ENCODE measurements at places on chromosomes 4 and X.

DNA sequence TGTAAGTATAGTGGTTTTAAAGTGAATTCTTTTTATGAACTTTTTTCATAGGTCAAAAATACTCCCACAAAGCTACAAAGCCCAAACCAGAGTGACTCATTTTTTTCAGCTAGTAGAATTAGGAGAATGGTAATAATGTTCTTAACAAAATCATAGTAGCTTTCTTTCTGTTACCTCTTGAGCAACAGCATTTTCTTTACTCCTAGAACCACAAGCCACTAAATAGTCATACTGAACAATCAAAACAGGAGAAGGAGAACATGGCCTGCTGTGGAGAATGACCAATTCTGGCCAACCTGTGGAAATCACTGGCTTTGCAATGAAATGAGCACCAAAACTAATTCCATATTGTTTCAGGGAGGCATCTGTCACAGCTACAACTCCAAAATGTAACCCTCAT, 112.9 kb downstream of the AMMECR1 start:
- no peak for DNase-seq

GRCh38 chrX:113920661-113921060, 663.2 kb upstream of the HTR2C start:
- DNase-seq = no peak

- DNase-seq = no peak
Observed at GRCh38 chr4:32775049-32775448, 2054.9 kb downstream of the PCDH7 start.

- no peak for DNase-seq
Observed at GRCh38 chr4:84894621-84895020, 71.9 kb downstream of the WDFY3 start.

GRCh38 chr4:8315435-8316250, 46.1 kb downstream of the HTRA3 start:
- no peak for DNase-seq

GRCh38 chr4:92270908-92271307, 32.9 kb upstream of the GRID2 start:
- no peak for DNase-seq

DNA sequence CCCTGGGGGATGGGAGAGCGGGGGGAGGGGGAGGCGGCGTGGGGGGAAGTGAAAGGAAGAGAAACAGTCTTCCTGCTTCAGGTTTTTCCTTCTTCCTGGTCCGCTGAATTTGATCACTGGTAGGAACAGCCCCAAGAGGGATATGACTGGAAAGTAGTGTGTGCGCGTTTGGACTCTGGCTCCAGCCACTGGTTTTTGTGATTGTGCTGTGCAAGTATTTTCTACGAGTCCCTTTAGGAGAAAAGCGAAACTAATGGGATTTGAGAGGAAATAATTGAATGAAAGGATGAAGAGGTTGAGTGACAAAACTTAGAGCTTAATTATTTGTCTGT, 836 bp downstream of the PRRG1 start:
- no peak for DNase-seq

GRCh38 chr4:163090997-163091684, 75.5 kb downstream of the NAF1 start:
- DNase-seq = no peak

GRCh38 chrX:13257223-13258051, 62.4 kb downstream of the ATXN3L start:
- DNase-seq = no peak

- DNase-seq = no peak
Observed at GRCh38 chr4:87081826-87082225, 138.6 kb downstream of the KLHL8 start.

- no peak for DNase-seq
Observed at GRCh38 chrX:152641996-152642395, 4.3 kb downstream of the GABRQ start.

GRCh38 chrX:2461711-2462016, 39.1 kb downstream of the DHRSX start:
- DNase-seq = no peak

GRCh38 chr4:112813790-112814189, 176.8 kb downstream of the LARP7 start:
- no peak for DNase-seq

DNA sequence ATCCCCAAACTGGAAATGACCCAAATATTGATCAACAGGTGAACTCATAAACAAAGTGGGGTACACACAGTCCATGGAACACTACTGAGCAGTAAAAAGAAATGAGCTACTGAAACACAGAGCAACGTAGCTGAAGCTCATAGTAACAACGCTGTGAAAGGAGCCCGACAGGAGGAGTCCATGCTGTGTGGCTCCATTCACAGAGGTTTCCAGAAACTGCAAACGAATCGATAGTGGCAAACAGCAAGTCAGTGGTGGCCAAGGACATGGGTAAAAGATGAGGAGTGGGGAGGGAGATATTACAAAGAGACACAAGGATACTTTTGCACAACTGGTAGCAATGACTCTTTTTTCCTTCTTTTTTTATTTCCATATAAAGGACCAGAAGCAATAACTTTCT, 90.4 kb downstream of the HAUS3 start:
- DNase-seq = no peak

DNA sequence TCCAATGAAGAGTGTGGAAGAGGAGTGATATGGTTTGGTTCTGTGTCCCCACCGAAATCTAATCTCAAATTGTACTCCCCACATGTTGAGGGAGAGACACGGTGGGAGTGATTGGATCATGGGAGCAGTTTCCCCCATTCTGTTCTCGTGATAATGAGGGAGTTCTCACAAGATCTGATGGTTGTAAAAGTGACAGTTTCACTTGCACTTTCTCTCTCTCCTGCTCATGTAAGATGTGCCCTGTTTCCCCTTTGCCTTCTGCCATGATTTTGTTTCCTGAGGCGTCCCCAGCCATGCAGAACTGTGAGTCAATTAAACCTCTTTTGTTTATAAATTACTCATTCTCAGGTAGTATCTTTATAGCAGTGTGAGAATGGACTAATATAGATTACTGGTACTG, 39.6 kb downstream of the FAM47C start:
- no peak for DNase-seq

DNA sequence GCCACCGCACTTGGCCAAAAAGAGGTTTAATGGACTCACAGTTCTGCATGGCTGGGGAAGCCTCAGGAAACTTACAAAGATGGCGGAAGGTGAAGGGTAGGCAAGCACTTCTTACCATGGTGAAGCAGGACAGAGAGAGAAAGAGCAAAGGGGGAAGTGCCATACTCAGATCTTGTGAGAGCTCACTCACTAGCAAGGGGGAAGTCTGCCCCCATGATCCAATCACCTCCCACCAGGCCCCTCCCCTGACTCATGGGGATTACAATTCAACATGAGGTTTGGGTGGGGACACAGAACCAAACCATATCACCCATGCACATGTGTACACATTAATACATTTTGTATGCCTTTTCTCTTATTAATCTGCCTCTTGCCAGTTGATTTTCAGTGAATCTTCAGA, 77.2 kb upstream of the HSD17B10 start:
- DNase-seq = no peak

GRCh38 chrX:10597871-10598270, 22.5 kb downstream of the MID1 start:
- no peak for DNase-seq

- DNase-seq = no peak
Observed at GRCh38 chr4:127698789-127699200, 31.4 kb upstream of the SLC25A31 start.

- DNase-seq = no peak
Observed at GRCh38 chr4:128862608-128863311, 53.3 kb downstream of the JADE1 start.

DNA sequence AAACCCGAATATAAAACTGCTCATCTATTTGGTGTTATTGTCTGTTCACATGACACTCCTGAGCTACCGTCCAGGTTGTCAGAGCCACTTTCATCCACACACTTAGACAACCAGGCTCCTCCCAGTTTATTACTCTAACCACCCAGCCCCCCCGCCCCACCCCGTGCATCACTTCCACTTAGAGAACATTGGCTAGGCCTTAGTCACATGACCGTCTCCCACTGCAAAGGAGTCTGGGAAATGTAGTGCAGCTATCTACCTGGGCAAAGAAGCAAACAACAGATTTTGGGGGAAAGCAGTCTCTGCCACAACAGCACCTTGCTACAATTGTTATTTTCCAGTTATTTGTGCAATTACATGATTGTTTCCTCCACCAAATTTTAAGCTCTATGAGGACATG, 57.6 kb upstream of the RBPJ start:
- no peak for DNase-seq

DNA sequence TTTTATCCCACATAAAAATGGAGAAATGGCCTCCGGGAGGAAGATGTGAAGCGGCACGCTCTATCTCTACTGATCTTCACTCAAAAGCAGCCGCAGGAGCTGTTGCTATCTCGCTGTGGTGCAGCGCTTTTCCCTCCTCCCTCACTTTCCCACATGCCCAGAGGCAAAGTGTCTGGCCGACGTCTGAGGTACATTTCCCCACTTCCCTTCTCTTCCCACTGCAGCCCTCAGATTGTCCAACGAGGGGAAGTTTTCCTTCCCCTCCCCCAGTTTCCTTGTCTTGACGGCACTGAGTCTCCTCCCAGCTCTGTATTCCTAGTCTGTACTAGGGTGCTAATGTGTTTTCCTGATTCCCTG, 660 bp upstream of the COL25A1 start:
- no peak for DNase-seq

DNA sequence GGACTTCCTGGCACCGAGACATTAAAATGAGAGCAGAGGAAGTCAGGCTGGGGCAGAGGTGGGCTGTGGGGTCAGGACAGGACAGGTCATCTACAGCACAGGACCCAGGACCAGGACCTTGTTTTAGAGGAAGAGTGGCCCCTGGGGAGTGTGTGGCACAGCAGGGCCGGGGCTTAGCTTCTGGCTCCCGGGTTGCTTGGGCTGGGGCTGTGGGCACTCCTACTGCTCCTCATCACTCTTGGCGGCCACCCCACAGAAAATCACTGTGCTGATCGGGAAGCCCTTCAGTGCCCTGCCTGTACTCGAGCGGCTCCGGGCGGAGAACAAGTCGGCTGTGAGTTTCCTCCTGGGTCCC, 8.1 kb upstream of the ATP6AP1 start:
- no peak for DNase-seq

GRCh38 chrX:20252381-20253231, 14.1 kb downstream of the RPS6KA3 start:
- DNase-seq = no peak

DNA sequence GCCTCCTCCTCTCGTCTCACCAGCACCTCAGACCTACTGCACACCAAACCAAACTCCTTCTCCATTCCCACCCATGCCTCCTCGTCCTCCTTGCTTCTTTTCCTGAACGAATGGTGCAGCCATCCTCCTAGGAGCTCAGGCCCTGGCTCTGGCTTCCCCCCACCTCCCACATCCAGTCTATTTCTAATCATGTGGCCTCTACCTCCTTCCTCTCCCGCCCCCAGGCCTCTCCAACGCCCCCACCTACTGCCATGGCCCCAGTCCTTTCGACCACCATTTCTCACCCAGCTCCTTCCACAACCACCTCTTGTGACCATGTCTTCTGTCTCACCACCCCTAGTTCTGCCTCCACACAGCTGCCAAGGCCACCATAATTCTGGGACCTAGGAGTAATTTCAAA, 127.1 kb downstream of the PJA1 start:
- DNase-seq = no peak

DNA sequence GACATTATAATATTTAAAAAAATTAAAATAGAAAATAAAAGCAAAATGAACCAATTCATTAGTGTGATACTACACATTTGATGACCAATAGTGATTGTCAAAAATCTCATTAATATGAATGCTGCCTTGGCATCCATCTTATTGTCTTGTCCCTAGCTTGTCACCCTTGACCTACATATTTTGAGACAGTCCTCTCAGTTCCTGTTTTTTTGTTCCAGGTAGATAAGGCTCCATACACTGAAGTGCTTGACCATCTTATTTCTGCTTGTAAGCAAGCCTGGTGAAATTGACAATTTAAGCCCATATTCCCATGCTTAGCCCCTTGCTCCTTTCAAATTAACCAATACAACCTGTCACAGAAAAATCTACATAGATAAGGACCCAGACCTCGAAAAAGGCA, 534.0 kb upstream of the FMR1 start:
- DNase-seq = no peak

GRCh38 chrX:130799393-130799792, 103.6 kb downstream of the ENOX2 start:
- DNase-seq = no peak
